ENCODE measurements at places on chromosomes 12 and 14. TPM values are rescaled to one million over a fixed set of nuclear protein-coding genes. Genes with fewer than 3 reads are reported as not detected.

DNA sequence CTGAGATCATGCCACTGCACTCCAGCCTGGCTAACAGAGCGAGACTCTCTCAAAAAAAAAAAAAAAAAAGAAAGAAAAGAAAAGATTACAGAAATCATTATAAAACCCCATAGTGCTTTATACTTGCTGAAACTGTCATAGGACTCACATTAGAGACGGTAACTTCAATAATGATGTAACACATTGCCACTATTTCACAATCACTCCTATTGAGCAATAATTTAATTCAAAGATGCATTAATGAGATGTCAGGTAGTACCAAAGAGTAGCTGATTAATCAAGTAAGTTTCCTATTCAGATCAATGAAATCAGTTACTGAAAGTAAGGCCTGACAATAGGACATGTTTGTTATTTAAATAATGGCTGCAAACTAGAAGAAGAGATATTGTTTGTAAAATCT lies 751.5 kb upstream of the ALG10B start:
- no peak for DNase-seq

SLC6A12 gene
- polyA plus RNA-seq = 0.90 TPM

DNA sequence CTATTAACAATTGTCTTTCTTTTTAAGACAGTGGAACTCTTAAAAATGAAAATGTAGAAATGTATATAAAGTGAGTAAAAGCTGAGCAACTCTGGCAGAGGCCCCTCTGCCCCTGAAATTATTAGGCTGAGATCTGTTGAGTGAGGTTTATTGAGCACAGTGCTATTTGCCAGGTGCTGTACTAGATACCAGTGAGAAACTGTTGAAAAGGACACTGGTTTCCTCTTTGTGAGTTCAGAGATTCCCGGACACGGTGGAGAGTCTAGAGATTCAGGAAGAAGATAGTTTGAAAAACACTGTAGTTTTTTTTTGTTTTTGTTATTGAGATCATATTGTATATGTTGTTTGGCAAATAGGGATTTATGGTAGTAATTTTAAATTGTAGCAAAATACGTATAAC lies 11.2 kb downstream of the ACVR1B start:
- DNase-seq = no peak

TMEM119 gene
- polyA plus RNA-seq = 35.9 TPM

GRCh38 chr12:46209914-46210872 lies 58.6 kb downstream of the SLC38A1 start:
- DNase-seq = peak; percentile 75

PMEL gene
- 2.5 TPM for polyA plus RNA-seq

GRCh38 chr14:98112194-98112780 lies 1159.7 kb downstream of the BCL11B start:
- DNase-seq = no peak

TPPP2 gene
- polyA plus RNA-seq = 0.50 TPM

GRCh38 chr12:69701826-69702225 lies 2.7 kb upstream of the BEST3 start:
- no peak for DNase-seq

GRCh38 chr12:12432364-12432763 lies 75.5 kb downstream of the BORCS5 start:
- peak; percentile 91 for DNase-seq

SENP1 gene
- polyA plus RNA-seq = 23.2 TPM

DNA sequence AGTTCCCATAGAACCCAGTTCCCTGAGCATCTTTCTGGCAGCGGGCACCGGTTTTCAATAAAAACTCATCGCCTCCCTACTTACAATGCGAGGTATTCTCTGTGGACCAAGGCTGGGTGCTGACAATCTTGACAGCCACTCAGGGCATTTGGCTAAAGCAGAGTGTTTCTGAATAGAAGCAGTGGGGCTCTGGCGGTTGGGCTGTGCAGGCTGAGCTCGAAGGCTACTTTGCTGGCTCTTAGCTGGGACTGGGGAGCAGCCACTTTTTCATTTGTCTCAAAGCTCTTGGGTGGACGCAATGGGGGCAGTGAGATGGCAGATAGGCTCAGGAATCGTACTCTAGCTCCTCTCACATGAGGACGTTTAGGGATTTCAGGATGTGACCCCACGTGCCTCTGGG lies 151.8 kb downstream of the UNC79 start:
- no peak for DNase-seq

All from left lung (tissue), 14 donors.